ENCODE measurements at places on chromosomes 3 and 15. TPM values are rescaled to one million over a fixed set of nuclear protein-coding genes. Genes with fewer than 3 reads are reported as not detected.

DNA sequence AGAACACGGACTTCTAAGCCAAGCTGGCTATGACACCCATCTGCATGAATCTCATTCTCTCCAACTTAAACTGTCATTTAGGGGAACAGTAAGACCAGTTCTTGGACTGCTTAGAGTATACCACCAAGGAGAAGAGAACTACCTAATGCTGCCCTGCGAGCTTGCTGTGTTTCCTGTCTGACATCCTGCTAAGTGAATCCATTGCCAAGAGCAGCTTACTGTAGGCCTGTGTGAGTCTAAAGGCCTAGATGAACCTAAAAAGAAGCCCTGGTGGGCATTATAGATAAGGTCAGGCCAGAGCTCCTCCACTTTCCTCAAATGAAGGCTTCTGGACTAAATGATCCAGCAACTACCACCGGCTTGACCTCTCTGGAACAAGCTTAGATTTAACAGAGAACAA lies 15.0 kb downstream of the LZTFL1 start:
- no peak for DNase-seq

DNA sequence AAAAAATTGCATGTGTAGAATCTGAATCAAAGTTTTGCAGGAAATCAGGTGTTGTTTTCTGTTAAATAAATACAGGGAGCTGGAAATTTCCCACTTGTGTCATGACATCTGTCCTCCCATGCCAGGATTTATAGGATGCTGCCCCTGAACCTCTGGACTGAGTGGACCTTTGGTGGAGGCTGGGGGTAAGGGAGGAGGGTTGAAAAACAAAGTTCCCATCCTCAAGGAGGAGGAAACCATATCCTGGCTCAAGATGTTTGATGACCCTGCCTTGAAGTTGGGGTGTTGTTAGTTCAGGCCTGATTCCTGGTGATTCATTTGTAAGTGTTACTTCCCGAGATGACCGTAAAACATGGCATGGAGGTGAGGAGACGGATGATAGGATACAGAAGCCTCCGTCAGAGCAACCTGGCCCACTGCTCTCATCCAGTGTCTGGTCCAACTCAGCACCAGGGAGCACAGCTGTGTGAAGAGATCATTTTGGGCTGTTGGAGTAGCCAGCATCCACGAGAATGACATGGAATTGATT lies 223.6 kb downstream of the CACNA2D3 start:
- peak; percentile 16 for DNase-seq

GRCh38 chr15:20340331-20340811 lies 201.2 kb downstream of the GOLGA6L6 start:
- peak; percentile 46 for DNase-seq

- no peak for DNase-seq
These were observed 25.0 kb downstream of the CCDC54 start for GRCh38 chr3:107402214-107402613.

GRCh38 chr15:25715536-25716413 lies 147.4 kb downstream of the ATP10A start:
- no peak for DNase-seq

- peak; percentile 96 for DNase-seq
These were observed 9.3 kb downstream of the STRA6 start for GRCh38 chr15:74193299-74193718.

GRCh38 chr3:27094721-27095120 lies 274.5 kb downstream of the NEK10 start:
- DNase-seq, result no peak

GRCh38 chr15:41512940-41513505 lies 604 bp downstream of the LTK start:
- peak; percentile 39 for DNase-seq

- no peak for DNase-seq
These were observed 57.4 kb upstream of the BDH1 start for GRCh38 chr3:197613199-197613598.

DNA sequence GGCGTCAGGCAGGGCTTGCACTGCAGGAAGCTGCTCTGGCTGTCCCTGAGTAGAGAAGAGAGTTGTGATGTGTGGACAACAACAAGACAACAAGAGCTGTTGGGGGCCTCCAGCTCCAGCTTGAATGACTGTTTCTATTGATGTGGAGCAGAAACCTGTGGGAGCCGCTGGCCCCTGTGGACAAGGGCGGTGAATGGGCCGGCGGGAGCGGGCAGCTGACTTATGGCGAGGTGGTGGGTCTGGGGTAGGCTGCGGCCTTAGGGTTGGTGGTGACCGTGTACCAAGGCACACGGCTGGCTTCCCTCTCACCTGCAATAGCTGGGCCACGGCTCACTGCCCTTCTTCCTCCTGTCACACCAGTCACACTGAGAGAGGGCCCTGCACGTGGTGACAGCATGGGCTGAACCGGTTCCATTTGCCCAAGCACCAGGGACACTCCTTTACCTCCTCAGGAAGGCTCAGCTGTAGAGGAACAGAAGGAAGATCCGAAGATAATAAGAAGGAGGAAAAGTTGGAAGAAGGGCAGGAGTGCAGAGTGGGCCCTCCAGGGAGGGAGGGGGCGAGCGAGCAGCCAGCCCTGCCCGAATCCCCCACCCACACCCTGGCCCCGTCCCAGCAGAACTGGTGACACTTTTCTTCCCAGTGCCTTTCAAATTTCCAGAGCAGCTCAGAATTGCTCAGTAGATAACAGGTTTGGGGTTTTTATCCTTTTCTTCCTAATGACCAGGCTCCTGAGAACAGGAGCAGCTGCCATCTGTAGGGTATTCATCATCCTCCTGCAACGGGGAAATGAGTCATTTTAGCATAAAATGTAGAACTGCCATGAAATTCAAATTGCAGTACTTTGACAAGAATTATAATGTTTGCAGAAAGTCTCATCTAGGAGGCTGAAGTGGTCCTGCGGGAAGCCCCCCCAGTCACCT lies 136.9 kb downstream of the TJP1 start:
- DNase-seq, result peak; percentile 36

DNA sequence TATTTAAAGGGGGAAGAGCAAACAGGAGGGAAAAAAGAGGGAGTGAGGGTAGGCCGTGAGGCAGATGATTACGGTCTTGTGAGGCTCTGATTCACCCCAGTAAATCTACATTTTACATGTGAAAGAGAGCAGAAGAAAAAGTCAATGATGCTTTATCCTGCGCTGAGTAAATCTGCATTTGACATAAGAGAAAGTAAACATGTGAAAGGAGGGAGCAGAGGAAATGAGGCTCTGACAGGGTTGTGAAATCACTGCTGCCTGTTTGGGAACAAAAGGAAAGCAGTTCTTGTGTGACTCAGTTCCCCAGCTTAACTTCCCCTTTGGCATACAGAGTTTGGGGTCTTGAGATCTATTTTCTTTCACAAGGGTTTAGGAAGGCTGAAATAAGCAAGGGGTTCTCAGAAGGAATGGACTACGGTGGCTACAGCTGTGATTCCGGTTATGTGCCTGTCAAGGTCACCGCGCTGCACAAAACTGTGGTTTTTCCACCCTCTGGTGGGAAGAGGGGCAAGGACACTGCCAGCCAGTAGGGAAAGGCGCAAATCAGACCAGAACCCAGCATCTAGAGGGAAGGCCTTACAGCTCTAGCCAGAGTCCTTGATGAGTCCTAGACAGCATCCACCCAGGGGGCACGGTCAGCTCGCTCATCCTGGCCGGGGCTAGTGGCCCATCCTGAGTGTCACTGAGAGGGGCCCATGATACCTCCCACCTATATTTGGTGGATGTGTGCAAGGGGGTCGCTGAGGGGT lies 18.9 kb upstream of the HCN4 start:
- DNase-seq, result peak; percentile 54

DNA sequence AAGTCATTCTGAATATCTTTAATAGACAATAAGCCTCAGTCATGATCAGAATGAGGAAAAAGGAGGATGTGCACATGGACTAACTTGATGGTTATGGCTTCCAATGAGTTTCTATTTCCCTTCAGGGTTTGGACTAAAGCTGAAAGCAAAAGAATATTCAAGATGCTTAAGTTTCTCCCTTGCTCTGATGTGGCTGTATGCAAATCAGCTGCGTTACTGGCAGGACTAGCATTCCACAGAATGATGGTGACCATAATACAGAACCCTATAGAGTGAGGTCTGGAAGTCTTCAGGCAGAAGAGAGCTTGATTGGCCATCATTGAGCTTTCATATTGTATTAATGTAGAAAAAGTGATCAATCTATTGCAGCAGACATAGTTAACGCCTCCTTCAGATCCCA lies 466.0 kb downstream of the NLGN1 start:
- no peak for DNase-seq

- no peak for DNase-seq
These were observed 7.2 kb upstream of the GMPS start for GRCh38 chr3:155863072-155863784.

DNA sequence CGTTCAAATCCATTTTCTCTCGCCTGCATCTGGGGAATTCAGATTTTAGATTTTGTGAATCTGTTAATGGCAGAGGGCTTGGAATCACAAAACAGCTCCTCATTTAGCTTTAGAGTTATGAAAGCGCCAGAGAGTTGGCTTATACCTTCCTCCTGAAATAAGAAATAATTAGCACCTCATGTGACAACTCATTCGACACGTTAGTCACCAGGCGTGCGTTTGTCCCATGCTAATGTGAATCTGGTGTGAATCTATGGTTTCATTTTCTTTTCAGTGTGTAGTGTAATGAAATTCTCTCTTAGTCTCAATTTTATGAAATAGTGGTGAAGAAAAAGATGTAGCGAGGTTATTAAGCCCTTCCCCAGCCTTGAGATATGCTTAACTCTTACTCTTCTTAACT lies 89.4 kb downstream of the EDEM1 start:
- no peak for DNase-seq

GRCh38 chr3:197270558-197271317 lies 27.7 kb downstream of the DLG1 start:
- DNase-seq, result no peak

GRCh38 chr15:38254051-38254883 lies 1.6 kb downstream of the SPRED1 start:
- peak; percentile 63 for DNase-seq

DNA sequence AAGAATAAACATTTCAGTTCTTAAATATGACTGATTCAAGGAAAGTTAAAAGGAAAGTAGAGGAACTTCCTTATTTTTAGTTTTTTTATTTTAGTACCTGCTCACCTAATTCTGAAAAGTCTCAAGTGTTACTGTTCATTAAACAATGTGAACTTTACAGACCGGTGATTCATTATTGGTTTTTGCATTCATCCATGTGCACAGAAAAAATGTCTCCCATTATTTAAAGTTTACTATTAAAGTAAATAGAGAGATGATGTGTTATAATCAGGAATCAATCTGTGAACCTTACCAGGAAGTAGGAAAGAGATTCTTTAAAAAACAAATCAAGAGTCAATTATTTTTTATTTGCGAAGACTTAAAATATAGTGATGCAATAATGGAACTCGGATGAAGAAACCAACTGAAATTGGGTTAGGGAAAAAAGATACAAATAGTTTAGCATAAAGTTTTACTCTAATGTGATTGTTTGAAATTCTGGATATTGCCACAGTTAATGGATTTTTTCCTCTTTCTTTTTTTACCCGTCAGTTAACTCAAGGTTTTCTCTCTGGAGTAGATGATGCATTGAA lies 119.4 kb upstream of the SAMMSON start:
- no peak for DNase-seq

- no peak for DNase-seq
These were observed 37.0 kb downstream of the FOXL2 start for GRCh38 chr3:138909904-138910303.

GRCh38 chr15:74182131-74182530 lies 8.6 kb downstream of the ISLR start:
- no peak for DNase-seq

DNA sequence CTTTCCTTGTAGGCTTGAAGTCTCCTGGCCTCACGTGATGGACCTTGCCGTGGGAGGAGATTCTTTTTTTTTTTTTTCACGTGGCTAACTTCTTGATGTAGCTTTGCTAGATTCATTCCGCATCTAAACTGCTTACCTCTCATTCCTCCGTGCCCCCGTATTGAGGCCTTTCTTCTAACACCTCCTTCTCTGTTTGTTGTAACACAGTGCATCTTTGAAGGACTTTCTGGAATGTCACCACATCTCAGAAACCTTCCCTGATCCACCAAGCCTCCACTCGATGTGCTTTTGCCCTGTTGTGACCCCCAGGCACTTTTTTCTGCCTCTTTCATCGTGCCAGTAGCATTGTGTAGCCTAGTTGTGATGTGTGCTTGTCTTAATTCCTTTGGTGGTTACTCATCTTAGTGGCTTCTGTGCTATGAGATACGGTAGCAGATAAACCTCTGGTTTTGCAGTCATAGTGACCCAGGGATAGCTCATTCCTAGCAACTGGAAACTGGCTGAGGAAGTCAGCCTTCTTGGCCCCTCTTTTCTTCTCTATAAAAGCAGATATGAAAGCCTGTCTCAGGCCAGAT lies 1.6 kb upstream of the BNC1 start:
- peak; percentile 79 for DNase-seq

DNA sequence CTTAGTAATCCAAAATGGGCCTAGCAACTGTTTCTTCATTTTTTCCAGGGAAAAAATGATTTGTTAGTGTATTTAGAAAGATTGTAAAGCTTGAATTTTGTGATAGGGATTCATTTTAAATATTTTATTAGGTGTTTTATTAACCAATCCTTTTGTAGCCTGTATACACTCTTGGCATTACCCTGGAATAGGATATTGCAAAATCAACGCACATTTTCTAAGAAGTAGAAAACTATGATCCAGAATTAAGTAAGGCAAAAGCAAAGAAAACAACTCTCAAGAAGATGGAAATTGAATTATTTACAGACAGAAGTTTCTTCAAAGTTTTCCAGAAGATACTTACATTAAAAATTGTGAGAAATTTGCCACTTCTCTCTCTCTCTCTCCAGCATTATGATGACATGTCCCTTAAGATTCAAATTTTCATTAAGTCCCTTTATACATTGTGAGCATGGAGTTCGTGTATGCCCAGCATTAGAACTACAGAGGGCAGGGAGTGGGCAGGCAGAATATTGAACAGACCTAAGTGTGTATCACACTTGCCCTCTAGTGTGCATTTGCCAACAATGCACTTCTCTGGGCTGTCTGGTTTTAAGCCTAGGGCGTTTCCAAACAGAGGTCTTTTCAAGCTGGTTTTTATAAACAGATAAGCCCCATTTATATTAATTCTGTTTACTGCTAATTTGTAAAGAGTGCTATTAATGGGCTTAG lies 28.5 kb upstream of the CMSS1 start:
- peak; percentile 66 for DNase-seq

- no peak for DNase-seq
These were observed 456.9 kb upstream of the UBE2E2 start for GRCh38 chr3:22746221-22746620.

TYRO3 gene
- total RNA-seq, result 3.9 TPM

SYNPR gene
- total RNA-seq, result not detected

CA12 gene
- 5.0 TPM for total RNA-seq

MAP1A gene
- 2.7 TPM for total RNA-seq

TRAT1 gene
- total RNA-seq, result not detected

CLDN18 gene
- not detected for total RNA-seq

CFAP100 gene
- not detected for total RNA-seq

ACTC1 gene
- not detected for total RNA-seq

Data from Daoy (cell line).